ENCODE measurements at places on chromosomes 3 and 15. TPM values are rescaled to one million over a fixed set of nuclear protein-coding genes. Genes with fewer than 3 reads are reported as not detected.

DNA sequence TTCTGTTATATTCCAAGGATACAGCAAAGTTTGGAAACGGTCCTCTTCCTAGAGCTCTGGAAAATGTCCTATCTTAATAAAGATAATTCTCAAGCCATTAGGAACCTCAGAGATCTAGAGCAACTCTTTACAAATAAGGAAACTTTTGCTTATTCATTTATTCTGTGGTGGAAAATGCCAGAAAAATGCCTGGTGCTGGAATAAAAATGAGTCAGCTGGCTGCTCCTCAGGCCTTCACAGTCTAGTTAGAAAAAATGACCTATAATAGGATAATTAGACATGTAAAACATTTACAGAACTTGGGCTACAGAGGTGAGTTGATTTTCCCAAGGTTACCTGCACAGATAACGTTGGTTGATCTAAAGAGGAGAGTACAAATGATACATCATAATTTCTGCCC is 372.5 kb downstream of the NLGN1 start:
- DNase-seq, result no peak
- no peaks in the 10 kb centered on the region for H3K4me1 ChIP-seq
- no peak overlapping the region for H3K27ac ChIP-seq
- no peaks in the 10 kb centered on the region for H3K36me3 ChIP-seq
- no peak overlapping the region for H3K4me3 ChIP-seq
- no peaks in the 10 kb centered on the region for H3K27me3 ChIP-seq

- peaks cover 3% of the 10 kb centered on the region for H3K4me1 ChIP-seq
- no peaks in the 10 kb centered on the region for H3K27me3 ChIP-seq
- H3K27ac ChIP-seq, result no peak overlapping the region
- no peaks in the 10 kb centered on the region for H3K36me3 ChIP-seq
- DNase-seq, result no peak
Observed at GRCh38 chr3:185828755-185829154, 3.9 kb upstream of the IGF2BP2 start.

GRCh38 chr15:36323615-36324014 is 255.8 kb upstream of the CDIN1 start:
- no peaks in the 10 kb centered on the region for H3K4me1 ChIP-seq
- no peaks in the 10 kb centered on the region for H3K27me3 ChIP-seq
- H3K4me3 ChIP-seq, result no peak overlapping the region
- H3K36me3 ChIP-seq, result no peaks in the 10 kb centered on the region
- no peak overlapping the region for H3K27ac ChIP-seq

GRCh38 chr3:113183748-113184661 is 27.4 kb upstream of the BOC start:
- no peak for DNase-seq
- no peak overlapping the region for H3K27ac ChIP-seq
- no peaks in the 10 kb centered on the region for H3K27me3 ChIP-seq
- H3K4me1 ChIP-seq, result no peaks in the 10 kb centered on the region

- no peak overlapping the region for H3K4me3 ChIP-seq
- H3K4me1 ChIP-seq, result peaks cover 24% of the 10 kb centered on the region
Observed at GRCh38 chr3:45626096-45626887, 31.7 kb downstream of the LIMD1 start.

Gene DGKG
- total RNA-seq, result 2.1 TPM

All from liver (tissue), 10 donors.